NCI-H524 treated with DMSO at 0.1 percent for 48 hours (cell line): ENCODE measurements at places on chromosomes 13 and 19.

DNA sequence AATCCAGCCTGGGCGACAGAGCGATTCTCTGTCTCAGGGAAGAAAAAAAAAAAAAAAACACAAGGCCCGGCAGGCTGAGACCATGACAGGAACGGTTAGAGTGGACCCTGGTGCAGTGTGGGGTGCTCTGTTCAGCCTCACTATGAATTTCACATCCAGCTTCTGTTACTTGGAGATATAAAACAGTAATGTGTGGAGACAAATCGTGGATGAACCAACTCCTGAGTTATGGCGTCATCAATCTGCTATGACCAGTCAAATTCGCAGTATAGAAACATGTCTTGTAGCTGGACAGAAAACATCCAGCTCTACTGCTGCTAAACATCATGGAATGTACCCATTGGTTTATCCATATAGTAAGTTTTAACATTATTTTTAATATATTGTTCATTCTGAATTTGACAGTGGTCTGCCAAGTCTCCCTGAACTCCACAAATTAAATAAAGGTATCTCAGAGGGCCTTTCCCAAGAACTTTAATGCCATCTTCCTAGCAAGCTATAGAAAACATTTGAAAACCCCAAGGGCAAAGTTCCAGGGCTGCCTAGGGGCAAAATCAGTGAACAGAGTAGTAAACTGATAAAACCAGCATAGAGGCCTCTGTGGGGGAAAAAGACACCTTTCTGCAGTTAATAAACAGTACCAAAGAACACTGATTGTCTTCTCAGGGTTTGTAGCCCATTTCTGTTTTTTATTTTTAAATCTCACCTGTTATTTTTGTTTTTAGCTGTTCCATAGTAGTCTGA lies 75.8 kb downstream of the LRCH1 start:
- no peak for DNase-seq

GRCh38 chr13:100838387-100838786 lies 163.8 kb upstream of the TMTC4 start:
- DNase-seq, result no peak

DNA sequence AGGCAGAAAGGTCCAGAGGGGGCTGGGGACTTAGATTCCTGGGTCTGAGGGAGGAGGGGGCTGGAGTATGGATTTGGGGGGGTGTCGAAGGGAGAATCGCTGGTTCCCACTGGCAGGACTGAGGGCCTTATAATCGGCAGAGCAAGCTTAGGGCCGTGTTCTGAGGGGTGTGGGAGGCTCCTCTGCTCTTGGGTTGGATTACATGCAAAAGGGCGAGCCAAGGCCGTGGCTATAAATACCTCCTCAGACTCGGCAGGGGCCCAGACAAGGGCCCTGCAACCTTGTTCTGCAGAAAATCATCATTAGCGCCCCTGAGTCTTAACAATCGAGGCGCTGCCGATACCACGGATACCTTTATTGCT lies 707 bp upstream of the MAMSTR start:
- DNase-seq, result no peak

- DNase-seq, result no peak
These were observed 94.3 kb downstream of the SACS start for GRCh38 chr13:23339225-23339624.

- DNase-seq, result no peak
These were observed 330.1 kb downstream of the SPRY2 start for GRCh38 chr13:80010846-80011245.

GRCh38 chr13:75326173-75327134 lies 155.5 kb downstream of the TBC1D4 start:
- DNase-seq, result no peak

DNA sequence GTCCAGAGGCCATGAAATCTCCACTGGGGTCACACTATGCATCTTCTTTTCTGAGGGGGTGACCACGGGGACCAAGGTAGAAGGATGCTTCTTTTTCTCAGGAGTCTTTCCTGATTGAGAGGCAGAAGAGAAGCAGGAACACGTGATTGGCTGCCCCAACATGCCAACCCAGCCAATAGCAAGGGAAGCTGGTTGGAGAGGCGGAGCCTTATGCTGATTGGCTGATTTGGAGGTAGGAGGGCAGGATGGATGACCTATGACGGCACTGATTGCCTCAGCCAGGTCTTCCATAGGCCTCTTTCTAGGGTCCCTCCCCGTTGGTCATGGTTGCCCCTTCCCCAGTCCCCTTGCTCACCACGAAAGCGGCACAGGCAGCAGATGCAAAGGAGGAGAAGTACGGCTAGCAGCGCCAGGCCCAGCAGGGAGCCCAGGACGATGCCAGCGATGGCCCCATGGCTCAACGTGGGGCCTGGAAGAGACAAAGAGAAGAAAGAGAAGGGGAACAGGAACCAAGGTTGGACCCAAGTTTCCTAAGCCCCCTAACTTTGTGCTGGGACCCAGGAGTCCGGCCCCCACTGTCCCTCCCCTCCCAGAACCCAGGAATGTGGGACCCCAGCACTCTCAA lies 8.0 kb downstream of the VSIG10L start:
- no peak for DNase-seq

DNA sequence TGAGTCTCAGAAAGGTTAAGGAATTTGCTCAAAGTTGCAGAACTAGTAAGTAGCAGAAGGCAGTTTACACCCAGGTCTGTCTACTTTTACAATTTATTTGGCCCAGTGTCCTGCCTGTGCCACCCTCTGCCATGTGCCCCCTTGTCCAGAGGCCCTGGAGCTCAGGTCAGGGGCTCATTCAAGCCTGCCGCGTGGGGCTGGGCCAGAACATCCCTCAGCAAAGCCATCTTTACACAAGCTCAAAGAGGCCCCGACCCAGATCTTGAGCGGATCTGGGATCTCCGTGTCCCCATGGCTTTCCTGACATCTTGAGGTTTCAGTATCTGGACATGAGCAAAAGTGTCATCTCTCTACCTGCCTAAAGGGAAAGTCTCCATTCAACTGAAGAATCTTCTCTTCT lies 76.4 kb upstream of the VSTM2B start:
- no peak for DNase-seq

DNA sequence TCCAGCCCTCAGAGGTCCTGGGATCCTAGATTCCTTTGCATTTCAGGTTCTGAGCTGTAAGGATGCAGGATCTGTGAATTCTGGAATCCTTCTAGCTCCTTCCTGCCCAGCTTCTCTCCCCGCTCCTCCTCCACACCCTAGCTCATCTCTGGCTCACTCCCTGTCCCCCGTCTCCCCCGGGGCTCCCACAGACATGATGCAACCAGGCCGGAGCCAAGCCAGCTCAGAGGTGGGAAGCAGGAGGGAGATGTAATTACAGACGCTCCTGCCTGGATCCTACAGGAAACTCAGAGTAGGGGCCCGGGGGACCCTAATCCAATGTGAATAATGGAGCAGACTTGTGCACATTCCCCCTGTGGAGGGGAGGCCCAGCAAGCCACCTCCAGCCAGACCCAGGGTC lies 4.5 kb downstream of the GNG8 start:
- no peak for DNase-seq

DNA sequence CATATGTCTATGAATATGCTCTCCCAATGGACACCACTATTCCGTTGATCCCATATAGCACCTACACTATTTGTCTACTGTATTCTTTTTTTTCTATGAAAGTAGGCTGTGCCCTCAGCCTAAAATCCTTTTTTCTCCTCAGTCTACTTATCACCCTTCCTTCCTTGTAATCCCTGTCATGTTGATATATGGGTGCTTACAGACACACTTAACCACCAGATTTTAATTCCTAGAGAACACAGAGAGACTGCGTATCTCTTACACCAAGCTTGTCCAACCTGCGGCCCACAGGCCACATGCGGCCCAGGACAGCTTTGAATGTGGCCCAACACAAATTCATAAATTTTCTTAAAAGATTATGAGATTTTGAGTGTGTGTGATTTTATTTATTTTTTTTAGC lies 101.1 kb downstream of the ZAR1L start:
- no peak for DNase-seq

DNA sequence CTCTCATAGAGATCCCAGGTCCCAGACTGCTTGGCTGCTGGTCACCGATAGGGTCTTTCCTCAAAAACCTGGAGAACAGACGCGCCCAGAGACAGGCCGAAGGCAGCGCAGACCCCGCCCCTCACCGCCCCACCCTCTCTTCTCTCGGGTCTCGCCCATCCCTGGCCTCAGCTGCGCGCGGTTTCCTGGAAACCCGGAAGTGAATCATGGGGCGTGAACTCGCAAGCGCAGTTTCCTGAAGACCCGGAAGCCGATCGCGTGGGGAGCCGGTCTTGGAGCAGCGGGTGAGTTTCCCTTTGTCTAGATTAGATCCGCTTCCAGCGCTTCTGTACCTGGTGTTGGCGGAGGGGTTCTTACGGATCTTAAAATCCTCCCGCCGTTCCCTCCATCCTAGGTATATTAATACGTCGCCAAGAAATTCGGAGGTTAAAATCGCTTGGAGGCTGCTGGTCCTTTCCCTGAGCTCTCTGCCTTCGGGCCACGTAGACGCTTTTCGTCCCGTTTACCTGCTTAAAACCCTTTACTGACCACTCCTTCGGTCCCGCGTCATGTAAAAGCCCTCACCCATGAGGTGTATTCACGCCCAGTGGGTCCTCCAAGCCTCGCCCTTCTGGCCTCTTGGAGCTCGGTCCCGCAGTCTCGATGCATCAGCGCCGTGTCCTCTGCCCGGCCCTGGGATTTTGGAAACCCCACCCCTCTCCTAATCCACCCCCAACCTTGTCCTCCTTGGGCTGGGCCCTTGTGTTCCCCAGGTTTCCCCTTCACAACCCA lies at the start of gene ZNF578:
Gene ZNF578 (plus strand): TSS at position 230 of the 771 bp plus-strand sequence. CDS start 48,293 bp downstream, outside the sequence.
- DNase-seq, result peak; percentile 19

GRCh38 chr13:42259515-42259914 lies 12.4 kb upstream of the AKAP11 start:
- no peak for DNase-seq

GRCh38 chr13:93927431-93927830 lies 552.1 kb downstream of the DCT start:
- no peak for DNase-seq

- DNase-seq, result no peak
These were observed 8.3 kb upstream of the MZF1 start for GRCh38 chr19:58581227-58582141.
